Hematopoietic multipotent progenitor cell treated with erythropoietin and hydrocortisone succinate and interleukin-3 and kit ligand, for 4 days (in vitro differentiated cells): ENCODE measurements at places on chromosomes 7 and 10.

DNA sequence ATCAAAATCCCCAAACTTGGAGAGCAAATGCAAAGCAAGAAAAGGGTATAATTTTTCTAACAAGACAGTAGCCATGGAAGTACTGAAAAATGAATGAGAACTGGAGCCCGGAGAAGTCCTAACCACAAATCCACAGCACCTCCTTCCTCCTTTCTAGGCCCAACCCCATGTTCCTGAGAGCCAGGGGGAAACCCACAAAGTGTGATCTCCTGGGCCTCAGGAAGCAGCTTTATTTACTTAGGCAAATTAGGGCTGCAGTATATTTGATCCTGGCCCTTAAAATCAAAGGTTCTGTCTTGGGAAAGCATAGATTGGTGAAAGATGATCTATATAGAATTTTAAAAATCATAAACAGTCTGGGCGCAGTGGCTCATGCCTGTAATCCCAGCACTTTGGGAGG, 103.0 kb downstream of the DOCK4 start:
- peak; percentile 51 for DNase-seq

GRCh38 chr10:93458821-93459257, 23.3 kb downstream of the MYOF start:
- DNase-seq, result no peak

- no peak for DNase-seq
These were observed 36.7 kb downstream of the SHTN1 start for GRCh38 chr10:116968331-116968730.

- no peak for DNase-seq
These were observed 12.5 kb downstream of the ADK start for GRCh38 chr10:74163319-74164068.

- DNase-seq, result no peak
These were observed 90.9 kb upstream of the CHST15 start for GRCh38 chr10:124184208-124184830.

- DNase-seq, result no peak
These were observed 70.5 kb upstream of the KCTD7 start for GRCh38 chr7:66558201-66558641.

DNA sequence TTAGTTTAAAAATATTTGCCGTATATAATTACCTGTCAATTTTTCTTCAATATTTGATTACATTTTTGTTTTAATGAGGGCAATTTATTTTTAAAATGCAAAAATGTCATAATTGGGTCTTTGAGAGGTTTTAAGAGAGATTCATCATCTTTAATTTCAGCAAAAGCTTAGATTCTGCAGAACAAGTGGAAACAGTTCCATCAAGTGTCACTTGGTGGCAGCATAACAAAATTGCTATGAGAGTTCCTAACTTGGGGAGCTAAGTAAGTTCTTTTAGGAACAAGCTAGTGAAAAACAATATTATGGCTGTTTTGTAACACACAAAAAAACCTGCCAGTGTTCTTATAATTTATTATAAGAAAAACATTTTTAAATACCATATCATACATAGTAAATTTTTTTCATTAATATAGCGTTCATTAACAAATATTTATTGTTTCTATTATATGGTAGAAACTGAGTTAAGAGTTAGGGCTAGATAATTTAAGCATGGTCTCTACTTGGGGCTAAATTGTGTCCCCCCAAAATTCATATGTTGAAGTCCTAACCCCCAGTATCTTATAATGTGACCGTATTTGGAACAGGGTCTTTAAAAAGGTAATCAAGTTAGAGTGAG, 155.2 kb downstream of the MAGI2 start:
- peak; percentile 66 for DNase-seq

GRCh38 chr7:112395411-112395810, 54.8 kb upstream of the IFRD1 start:
- no peak for DNase-seq

- DNase-seq, result no peak
These were observed 32.9 kb upstream of the FAM3C start for GRCh38 chr7:121428855-121429489.

DNA sequence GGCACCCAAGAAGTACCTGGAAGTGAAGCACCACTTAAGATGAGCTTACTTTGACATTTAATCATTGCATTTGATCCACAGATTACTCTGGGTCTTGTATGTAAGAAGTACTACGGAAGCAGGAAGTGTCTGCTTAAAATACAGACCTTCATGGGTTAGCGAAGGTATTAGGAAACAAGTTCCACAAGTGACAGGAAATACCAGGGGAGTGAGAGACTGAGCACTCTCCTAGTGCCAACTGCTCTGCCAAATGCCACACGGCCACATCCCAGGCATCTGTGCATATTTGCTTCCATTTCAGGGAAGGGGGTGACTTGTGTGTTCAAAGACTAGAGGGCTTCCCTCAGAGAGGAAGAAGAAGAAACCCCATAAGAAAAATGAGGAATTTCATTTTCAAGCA, 57.2 kb upstream of the ANK3 start:
- DNase-seq, result peak; percentile 63

- peak; percentile 90 for DNase-seq
These were observed 145.4 kb upstream of the ASAH2 start for GRCh38 chr10:50396491-50397311.

- peak; percentile 27 for DNase-seq
These were observed 101.4 kb downstream of the FAM107B start for GRCh38 chr10:14673189-14673861.

DNA sequence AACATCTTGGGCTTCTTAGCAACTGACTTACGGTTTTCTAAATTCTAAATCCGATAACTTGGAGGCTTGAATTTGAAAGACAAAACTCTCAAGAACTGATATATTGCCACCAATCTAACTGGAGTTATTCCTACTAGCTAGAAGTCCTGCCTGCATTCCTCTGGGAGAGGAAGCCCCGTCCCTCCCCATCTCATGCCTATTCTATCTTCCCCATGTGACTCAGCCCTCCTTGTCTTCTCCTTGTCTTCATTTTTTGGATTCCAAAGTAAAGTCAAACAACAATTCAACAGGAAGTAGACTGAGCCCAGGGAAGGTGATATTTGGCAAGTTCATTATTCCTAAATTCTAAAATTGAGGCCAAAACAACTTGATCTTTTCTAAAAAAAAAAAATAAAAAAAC, 587.7 kb downstream of the KCNMA1 start:
- DNase-seq, result no peak

GRCh38 chr7:22355620-22356009, 1.3 kb downstream of the RAPGEF5 start:
- DNase-seq, result no peak

DNA sequence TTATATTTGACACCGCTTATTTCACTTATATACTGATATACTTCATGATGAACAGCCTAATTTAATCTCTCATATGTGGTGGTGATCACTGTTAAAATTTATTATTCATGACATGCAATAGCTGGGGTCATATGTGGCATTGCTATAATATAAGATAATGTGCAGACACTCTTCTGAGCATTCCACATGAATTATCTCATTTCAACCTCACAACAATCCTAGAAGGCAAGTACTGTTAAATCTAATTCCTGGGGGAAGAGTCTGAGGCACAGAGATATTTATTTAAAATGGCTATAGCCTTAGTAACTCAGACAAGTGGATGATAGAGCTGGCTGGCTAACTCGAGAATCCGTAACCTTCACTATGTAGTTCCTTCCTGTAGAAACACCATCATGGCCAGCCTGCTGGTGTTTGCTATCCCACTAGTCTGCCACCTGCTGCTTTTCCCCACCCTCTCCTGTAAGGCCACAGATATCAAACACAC, 46.6 kb upstream of the A1CF start:
- no peak for DNase-seq

- no peak for DNase-seq
These were observed 319.8 kb upstream of the PHYHIPL start for GRCh38 chr10:58856508-58857240.
